ENCODE measurements at places on chromosomes 11 and 22.
A peak's percentile ranks its signal among the peaks of the same experiment; 100 is the strongest.

DNA sequence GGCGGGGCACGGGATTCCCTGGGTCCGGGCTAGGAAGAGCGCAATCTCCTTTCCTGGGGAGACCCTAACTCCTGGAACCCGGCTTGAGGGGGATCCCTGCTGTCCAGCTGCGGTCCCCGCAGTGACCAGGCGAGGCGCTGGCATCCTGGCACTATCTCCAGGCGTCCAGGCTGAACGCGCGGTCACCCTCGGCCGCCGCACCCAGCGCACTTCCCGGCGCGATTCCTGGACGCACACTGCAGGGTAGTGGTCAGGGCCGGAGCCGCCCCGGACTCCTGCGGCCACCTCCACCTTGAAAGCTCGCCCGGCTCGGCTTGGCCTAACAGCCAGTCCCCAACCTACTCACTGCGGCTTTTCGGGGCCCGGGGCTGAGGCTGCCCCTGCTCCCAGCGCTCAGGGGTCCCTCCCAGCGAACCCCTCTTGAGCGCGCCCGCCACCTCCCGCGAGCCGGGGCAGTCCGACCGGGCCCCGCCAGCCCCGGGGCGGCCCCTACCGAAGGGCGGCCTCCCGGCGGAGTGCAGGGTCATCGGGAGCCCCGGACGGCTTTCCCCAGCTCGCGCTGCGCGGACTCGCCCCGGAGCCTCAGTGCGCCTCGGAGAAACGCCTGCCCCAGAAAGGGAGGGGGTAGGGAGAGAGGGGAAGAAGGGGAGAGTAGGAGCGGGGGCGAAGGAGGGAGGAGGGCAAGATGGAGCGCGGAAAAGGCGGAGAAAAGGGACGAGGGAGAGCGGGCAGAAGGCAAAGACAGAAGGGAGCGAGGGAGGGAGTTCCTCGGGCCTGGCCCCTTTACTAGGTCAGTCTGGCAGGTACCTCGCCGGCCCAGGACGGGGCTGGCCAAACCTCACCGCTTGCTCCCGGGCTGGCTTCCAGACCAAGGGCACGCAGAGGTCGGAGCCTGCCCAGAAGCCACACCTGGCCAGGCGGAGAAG, 1.0 kb downstream of the POU2AF3 start:
- DNase-seq: no peak

GRCh38 chr11:35231076-35231860, 92.3 kb downstream of the CD44 start:
- DNase-seq: no peak

GRCh38 chr11:119486016-119486415, 63.0 kb upstream of the THY1 start:
- no peak for DNase-seq

DNA sequence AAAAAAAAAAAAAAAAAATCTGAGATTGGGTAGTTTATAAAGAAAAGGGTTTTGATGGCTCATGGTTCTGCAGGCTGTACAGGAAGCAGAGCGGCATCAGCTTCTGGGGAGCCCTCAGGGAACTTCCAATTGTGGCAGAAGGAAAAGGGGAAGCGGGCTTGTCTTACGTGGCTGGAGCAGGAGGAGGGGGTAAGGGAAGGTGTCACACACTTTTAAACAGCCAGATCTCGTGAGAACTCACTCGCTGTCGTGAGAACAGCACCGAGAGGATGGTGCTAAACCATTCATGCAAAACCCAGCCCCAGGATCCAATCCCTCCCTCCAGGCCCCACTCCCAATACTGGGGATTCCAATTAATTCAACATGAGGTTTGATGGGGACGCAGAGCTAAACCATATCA, 806.2 kb downstream of the TBC1D22A start:
- no peak for DNase-seq

- no peak for DNase-seq
These were observed 2.1 kb downstream of the MFRP start for GRCh38 chr11:119344291-119345010.

DNA sequence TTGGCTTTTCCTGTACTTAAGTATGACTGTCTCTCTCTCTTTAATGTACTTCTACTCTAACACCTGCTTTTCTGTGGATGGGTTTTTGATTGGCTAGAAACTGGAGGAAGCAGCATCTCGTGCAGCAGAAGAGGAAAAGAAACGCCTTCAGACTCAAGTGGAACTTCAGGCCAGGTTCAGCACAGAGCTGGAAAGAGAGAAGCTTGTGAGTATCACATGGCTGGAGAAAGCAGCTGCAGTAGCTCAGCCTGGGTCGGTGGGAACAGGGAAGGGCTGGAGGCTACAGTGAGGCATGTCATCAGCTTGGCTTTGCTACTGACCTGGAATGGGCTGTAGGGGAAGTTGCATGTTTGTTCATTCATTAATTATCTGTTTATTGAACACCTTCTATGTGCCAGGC, 74.2 kb downstream of the SWAP70 start:
- DNase-seq: no peak

- no peak for DNase-seq
These were observed 14.5 kb downstream of the PHF21A start for GRCh38 chr11:46106530-46107407.

DNA sequence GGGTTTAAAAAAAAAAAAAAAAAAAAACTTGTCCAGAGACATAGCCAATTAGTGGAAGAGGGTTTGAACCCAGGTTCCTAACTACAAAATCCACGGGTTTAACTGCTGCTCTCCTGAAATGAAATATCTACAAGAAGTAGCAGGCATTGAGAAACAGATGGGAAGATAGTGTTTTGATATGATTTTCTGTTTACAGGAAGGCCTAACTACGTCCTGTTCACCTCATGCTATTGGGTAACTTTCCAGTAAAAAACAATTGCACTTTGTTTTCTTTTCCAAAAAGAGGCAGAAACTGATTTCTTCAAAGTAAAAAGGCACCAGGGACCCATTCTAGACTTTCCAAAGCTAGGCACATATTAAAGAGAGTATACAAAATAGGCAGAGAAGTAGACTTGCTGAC, 5.9 kb upstream of the C11orf91 start:
- no peak for DNase-seq

- DNase-seq: no peak
These were observed 59.5 kb upstream of the AMOTL1 start for GRCh38 chr11:94708642-94709041.

DNA sequence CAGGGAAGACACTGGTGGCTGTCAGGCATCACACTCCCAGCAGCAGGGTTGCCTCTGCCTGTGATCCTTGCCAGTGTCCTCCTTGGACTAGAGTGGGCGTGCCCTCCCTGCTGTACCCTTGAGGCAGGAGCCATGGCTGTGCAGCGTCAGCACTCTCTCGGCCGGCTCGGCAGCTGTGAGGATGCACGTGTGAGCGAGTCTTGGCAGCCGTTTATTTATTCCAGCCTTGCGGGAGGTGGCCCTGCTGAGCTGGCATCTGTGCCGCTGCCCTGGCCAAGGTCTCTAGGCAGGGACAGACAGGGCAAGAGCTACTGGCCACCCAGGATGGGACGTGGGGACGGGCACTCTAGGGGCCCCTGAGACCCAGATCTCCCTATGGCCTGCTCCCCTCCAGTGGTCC, 33.9 kb downstream of the TSPAN4 start:
- no peak for DNase-seq

DNA sequence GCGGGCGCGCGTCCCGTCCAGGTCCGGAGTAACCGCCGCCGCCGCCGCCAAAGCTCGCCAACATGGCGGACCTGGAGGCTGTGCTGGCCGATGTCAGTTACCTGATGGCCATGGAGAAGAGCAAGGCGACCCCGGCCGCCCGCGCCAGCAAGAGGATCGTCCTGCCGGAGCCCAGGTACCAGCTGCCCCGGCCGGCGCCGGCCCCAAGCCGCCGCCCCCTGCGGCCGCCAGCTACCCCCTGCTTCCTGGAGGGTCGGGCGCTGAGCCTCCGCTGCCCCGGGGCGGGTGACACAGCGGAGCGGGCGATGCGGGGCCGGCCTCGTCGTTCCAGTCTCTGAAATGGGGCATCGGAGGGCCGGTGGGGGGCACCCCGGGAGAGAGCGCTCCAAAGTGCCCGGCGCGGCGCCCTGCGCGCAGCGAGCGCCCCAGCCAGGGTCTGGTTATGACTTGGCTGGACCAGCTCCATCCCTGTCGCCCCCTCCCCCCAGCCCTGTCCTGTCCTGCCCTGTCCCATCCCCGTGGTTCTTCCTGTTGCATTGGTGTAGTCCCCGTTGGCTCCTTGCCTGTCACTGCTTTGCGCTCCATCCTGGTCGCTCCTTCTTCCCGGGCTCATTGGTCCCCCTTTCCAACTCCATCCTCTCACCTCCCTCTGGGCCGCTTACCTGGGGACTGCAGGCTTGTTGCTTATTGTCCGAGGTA, 653 bp downstream of the GRK3 start:
- DNase-seq: peak; percentile 61

GRCh38 chr11:110182886-110183285, 89.7 kb downstream of the ZC3H12C start:
- no peak for DNase-seq

DNA sequence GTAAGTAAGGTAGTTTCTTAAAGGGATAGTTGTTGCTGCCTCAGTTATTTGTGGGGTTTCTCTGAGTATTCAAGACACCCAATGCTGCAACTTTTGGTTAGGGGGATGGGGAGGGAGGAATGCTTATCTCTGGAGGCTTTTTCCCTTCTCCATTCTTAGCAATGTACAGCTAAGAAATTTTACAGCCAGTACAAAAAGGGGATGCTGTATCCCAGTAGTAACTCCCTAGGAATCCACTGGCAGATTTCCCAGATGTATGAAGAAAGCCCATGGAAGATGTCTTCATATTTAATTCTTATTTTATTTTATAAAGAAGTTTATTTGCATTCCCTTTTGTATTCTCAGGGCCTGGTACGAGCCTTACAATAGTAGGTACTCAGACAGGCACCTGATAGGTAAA, 154.8 kb downstream of the ENTHD1 start:
- no peak for DNase-seq

- peak; percentile 56 for DNase-seq
These were observed 33.4 kb downstream of the GDPD5 start for GRCh38 chr11:75492181-75492820.

- no peak for DNase-seq
These were observed 6.7 kb downstream of the ARAP1 start for GRCh38 chr11:72745511-72745910.

DNA sequence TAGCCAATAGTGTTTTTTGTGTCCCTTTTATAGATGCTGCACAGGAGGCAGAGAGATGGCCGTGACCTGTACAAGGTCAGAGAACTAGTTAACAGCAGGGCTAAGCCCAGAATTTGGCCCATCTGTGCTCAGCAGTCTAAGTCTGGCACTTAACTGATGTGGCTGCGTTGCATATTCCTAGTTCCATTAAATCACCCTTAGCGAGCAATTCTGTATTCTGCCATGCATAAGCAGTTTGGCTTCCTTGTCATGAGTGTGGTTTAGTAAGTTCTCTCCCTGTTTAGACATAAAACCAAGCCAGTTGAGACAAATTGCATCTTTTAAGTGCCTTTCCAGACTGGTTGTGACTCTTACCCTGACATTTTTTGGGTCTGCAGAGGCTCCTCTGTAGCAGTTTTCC, 230.6 kb upstream of the TENM4 start:
- no peak for DNase-seq

- DNase-seq: no peak
These were observed 10.9 kb upstream of the TNNT3 start for GRCh38 chr11:1908618-1909017.

DNA sequence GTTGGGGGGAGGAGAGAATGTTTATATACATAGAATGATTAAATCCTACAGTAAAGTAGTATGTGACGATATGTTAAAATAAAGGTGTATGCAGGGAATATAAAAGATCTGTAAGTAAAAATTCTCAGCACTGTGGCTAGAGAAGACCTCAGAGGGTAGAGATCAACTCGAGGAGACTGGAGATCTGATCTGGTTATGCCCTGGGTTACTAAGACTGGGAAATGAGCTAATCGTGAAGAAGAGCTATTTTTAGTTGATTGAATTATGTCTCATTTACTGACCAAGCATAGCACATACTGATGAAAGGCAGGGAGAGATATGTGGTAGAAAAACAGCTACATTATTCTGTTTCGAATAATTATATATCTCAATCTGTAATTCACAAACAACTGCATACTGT, 42.8 kb upstream of the ALKBH3 start:
- DNase-seq: no peak

- DNase-seq: no peak
These were observed 109.3 kb downstream of the CTTN start for GRCh38 chr11:70507466-70508230.

DNA sequence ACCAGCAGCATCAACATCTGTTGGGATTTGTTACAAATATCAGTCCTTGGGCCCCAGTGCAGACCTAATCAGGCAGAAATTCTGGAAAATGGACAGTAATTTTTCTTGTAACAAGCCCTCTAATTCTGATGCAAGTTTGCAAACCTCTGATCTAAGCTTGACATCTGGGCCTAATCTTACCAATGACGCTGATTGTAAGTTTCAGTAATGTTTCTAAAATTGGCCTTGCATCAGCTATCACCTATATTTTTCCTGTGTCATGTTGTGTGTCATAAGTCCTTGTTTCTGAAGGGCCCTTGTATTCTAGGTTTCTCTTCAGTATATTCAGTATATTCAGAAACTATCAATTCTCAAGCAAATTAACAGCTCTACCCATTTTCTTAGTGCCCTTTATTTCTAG, 36.4 kb downstream of the ZNF215 start:
- DNase-seq: peak; percentile 38

GRCh38 chr11:12001186-12001585, 7.2 kb downstream of the DKK3 start:
- no peak for DNase-seq

DNA sequence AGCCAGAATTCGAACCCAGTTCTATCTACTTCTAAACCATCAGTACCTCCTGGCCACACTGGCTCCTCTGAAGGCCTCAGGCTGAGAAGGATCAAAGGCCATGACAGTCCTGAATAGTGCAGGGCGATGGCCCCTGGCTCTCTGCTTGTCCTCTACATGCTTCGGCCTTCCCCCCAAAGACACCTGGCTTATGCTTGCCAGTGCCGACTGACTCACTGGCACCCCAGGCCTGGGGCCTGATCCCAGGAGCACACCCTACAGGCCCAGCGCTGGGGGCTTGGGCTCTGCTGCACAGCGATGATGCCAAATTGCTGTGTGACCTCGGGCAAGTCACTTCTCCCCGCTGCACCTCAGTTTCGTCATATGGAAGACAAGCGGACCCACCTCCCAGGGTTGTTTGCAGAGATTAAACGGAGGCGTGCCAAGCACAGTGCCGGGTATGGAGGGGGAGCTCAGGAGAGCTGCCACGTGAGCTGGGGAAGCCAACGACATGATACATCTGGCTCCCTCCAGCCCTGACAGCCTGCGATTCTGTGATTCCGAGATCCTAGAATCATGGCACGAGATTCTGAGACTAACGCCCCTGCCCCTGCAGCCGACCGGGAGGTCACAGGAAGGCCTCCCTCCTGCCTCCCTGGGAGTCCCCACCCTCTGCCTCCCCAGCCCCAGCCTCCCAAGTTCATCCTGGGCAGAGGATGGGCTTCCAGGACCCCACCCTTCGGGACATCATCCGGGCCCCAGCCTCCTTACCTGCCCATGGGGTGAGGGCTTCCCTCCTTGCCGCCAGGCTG, 1.0 kb downstream of the SSTR3 start:
- DNase-seq: no peak
